Activated CD4-positive, alpha-beta T cell treated with anti-CD3 and anti-CD28 coated beads for 36 hours (primary cell): ENCODE measurements at places on chromosomes 4 and X. TPM values are rescaled to one million over a fixed set of nuclear protein-coding genes. Genes with fewer than 3 reads are reported as not detected.
A peak's percentile ranks its signal among the peaks of the same experiment; 100 is the strongest.

The DCX gene
- total RNA-seq = not detected

DNA sequence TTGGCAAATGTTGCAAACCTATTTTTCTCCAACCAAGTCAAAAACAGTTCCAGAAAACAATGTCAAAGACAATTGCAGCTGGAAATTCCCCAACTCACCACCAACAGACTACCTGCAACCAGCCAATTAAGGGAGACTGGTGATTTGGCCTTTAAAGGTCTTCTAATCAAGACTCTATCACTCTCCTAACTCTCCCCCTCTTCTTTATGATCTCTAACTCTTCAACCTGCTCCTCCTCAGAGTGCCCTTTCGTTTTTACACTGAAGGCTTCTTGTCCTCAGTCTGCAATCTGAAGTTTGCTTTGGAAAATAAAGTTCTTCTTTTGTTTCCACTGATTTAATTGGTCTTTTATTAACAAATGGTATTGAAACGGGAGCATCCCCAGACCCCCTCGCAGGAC, 203.9 kb downstream of the TECRL start:
- no peak overlapping the region for H3K27ac ChIP-seq
- no peaks in the 10 kb centered on the region for H3K36me3 ChIP-seq
- H3K4me1 ChIP-seq = no peaks in the 10 kb centered on the region
- no peak for DNase-seq

DNA sequence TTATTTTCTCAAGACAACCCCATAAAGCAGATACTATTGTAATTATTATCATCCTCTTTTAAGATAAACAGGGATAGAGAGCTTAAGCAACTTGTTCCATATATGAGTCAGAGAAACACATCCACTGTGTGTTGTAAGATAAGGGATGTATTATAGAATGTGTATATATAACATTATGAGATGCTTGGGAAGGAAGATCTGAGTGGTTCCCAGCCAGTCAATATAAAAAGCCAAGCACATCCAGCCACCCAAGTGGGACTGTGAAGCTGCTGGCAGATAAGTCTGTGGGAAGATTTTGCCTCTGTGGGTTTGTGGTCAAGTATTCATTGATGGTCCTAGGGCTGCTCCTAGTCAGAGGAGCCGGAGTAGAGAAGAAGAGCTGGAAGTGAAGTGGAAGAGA, 16.5 kb upstream of the BMPR1B start:
- no peaks in the 10 kb centered on the region for H3K36me3 ChIP-seq
- no peak overlapping the region for H3K27ac ChIP-seq
- no peaks in the 10 kb centered on the region for H3K4me1 ChIP-seq
- H3K4me3 ChIP-seq = no peak overlapping the region
- DNase-seq = no peak
- peaks cover 6% of the 10 kb centered on the region for H3K27me3 ChIP-seq

DNA sequence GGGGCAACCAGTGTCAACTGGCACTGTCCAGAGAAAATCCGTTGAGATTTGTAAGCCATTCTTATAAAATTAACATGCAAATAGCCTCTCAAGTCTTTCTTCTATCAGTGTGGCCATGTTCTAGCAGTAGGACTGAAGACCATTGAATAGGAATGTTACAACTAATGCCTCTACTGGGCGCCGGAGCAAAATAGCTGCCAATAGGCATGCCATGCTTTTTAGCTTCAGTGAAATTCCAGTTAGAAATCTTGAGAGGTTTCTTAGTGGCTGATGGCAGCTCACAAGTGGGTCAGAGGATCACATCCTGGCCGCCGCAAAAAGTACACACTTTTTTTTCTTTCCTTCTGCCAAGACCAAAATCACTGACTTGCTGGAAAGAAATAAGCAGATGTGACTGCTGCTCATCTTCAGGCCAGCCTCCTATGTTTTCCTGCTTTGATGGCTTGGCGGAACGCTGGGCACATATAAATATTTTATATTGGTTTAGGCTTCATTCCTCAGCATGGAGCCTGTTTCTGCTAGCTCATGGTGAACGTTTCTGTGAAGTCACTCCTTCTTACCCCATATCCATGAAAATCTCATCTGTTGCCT, 293.1 kb downstream of the TENM3 start:
- H3K27ac ChIP-seq = no peak overlapping the region
- no peaks in the 10 kb centered on the region for H3K4me1 ChIP-seq
- no peak for DNase-seq
- H3K36me3 ChIP-seq = no peaks in the 10 kb centered on the region

The GPAT3 gene
- total RNA-seq = 1.3 TPM

The AGTR2 gene
- total RNA-seq = not detected

The ADH1B gene
- total RNA-seq = not detected

The SPANXA1 gene
- total RNA-seq = not detected

DNA sequence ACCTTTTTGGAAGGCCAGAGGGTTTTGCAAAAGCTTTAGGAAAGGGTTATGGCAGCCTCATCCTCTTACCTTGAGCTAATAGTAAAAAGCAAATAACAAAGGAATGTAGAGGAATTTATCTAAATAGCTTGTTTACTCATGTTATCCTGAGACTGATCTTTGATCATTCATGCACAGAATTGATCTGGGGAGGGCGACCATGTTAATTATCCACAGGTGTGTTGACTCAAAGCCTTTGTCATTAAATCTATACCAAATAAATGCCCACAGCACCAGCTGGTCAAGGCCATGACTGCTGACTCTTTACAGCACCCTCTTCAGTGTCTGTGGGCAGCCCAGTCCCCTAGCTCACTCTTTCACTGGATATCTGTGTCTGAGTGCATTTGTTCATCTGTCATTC, 22.8 kb upstream of the DCLK2 start:
- no peak overlapping the region for H3K4me3 ChIP-seq
- peaks cover 8% of the 10 kb centered on the region for H3K27me3 ChIP-seq
- H3K27ac ChIP-seq = no peak overlapping the region
- no peak for DNase-seq
- no peaks in the 10 kb centered on the region for H3K36me3 ChIP-seq

The PAGE5 gene
- not detected for total RNA-seq

The SMIM31 gene
- not detected for total RNA-seq

GRCh38 chr4:64001229-64001898, 407.9 kb downstream of the TECRL start:
- no peak for DNase-seq
- H3K27me3 ChIP-seq = no peaks in the 10 kb centered on the region
- H3K36me3 ChIP-seq = no peaks in the 10 kb centered on the region
- no peak overlapping the region for H3K4me3 ChIP-seq
- no peak overlapping the region for H3K27ac ChIP-seq
- no peaks in the 10 kb centered on the region for H3K4me1 ChIP-seq

DNA sequence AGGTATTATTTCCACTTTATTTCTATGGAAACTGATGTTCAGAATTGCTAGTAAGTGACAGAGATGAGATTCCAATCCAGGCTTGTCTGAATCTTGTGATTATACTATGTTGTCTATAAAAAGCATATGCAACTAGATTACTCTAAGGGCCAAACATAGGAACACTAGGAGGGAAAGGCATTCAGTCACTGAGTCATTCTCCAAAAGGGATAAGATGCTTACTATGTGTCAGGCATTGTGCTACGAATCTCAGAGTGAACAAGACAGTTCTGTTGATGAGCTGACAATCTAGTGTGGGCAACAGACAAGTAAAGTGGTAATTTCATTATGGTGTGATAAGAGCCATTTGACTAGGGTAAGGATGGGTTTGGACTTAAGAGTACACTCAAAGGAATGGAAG, 77.2 kb downstream of the RASL11B start:
- peaks cover 13% of the 10 kb centered on the region for H3K36me3 ChIP-seq
- H3K27ac ChIP-seq = no peak overlapping the region
- DNase-seq = no peak
- no peak overlapping the region for H3K4me3 ChIP-seq
- H3K27me3 ChIP-seq = no peaks in the 10 kb centered on the region
- no peaks in the 10 kb centered on the region for H3K4me1 ChIP-seq

DNA sequence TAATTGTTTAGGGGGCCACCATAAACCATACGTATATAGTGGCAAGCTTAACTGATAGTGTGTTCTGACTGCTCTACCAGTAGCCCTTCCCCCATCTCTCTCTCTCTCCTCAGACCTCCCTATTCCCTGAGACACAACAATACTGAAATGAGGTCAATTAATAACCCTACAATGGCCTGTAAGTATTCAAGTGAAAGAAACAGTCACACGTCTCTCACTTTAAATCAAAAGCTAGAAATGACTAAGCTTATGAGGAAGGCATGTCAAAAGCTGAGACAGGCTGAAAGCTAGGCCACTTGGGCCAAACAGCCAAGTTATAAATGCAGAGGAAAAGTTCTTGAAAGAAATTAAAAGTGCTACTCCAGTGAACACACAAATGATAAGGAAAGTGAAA, 78.0 kb downstream of the PRDM5 start:
- H3K36me3 ChIP-seq = no peaks in the 10 kb centered on the region
- peaks cover 3% of the 10 kb centered on the region for H3K27me3 ChIP-seq
- peak; percentile 22 for DNase-seq
- H3K4me3 ChIP-seq = no peak overlapping the region
- H3K27ac ChIP-seq = no peak overlapping the region

DNA sequence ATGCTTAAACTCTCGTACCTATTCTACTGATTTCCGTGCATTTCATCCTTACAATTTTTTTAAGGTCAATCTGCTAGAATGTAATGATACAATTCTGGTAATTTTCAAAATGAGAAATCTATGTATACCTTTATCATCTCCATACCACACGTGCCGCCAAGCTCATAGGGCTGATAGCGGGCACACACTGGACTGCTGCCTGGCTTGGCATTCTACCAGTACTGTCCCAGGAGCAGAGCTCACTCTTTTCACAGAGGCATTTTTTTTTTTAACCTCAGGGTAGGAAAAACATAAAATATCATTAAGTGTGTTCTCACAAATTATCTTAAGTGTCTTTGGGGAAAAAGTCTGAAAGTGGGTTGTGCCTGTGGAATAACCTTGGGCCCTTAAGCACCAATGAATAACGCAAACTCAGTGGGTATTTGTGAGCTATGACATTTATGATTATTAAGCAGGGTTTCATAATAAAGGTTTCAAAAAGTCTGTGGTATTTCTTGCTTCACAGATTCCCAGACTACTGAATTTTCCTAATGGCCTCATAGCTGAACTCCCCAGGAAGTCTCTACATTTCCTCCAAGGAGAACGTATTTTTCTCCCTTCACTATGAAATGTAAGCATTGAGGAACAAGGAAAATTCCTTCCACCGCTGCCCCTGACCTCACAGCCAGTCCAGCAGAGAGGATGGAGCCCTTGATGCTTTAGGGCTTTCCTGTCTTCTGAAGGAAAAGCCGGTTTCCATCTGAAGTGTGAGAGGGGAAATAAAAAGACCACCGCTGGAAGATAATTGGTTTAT, 125.2 kb downstream of the ELOVL6 start:
- peaks cover 6% of the 10 kb centered on the region for H3K4me1 ChIP-seq
- no peaks in the 10 kb centered on the region for H3K27me3 ChIP-seq
- no peak for DNase-seq
- peaks cover 5% of the 10 kb centered on the region for H3K36me3 ChIP-seq
- no peak overlapping the region for H3K27ac ChIP-seq

DNA sequence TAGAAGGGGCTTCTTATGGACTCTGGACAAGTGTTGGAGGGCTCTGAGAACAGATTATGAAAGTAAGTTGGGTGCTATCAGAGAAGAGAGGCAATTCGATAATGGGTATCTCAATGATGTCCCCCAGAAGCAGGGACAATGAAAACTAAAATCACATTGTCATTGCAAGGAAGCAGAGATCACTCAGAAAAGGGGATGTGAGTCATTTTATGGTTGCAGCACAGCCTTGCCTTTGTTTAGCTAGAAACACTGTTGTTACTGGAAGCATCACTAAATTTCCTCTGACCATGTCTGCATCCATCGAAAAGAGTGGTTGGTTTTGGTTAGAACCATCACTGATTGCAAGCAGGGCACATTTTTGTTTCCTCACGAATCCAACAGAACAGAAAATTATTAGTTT, 246.8 kb upstream of the NWD2 start:
- H3K36me3 ChIP-seq = no peaks in the 10 kb centered on the region
- peaks cover 1% of the 10 kb centered on the region for H3K27me3 ChIP-seq
- no peak for DNase-seq
- no peak overlapping the region for H3K27ac ChIP-seq
- H3K4me1 ChIP-seq = no peaks in the 10 kb centered on the region

GRCh38 chr4:94165256-94165655, 42.4 kb upstream of the SMARCAD1 start:
- no peak overlapping the region for H3K4me3 ChIP-seq
- H3K27ac ChIP-seq = no peak overlapping the region
- H3K4me1 ChIP-seq = peaks cover 2% of the 10 kb centered on the region
- no peak for DNase-seq
- no peaks in the 10 kb centered on the region for H3K36me3 ChIP-seq

The FRG2 gene
- not detected for total RNA-seq

DNA sequence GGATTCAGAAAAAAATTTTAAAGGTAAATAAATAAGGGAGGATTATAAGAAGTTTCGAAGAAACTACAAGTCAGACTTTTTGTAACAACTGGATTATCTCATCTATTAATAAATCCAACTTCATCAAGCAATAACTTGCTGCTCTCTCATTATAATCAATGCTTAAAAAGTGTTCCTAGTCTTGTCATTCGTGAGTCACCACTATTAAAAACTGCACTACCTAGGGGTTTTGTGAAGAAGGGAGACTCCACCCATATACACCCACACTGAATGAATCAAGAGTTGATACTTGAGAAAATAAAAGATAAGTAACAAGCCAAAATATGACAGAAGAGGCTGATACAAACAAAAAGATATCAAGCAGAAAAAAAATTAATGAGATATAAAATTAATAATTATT, 360.5 kb downstream of the ZNF674 start:
- no peaks in the 10 kb centered on the region for H3K27me3 ChIP-seq
- peaks cover 3% of the 10 kb centered on the region for H3K4me1 ChIP-seq
- H3K36me3 ChIP-seq = no peaks in the 10 kb centered on the region
- no peak overlapping the region for H3K27ac ChIP-seq

- H3K27ac ChIP-seq = peak overlapping the region; percentile 19
- no peaks in the 10 kb centered on the region for H3K27me3 ChIP-seq
- H3K4me3 ChIP-seq = no peak overlapping the region
- H3K36me3 ChIP-seq = peaks cover 20% of the 10 kb centered on the region
- H3K4me1 ChIP-seq = peaks cover 35% of the 10 kb centered on the region
Observed at GRCh38 chrX:7059214-7059838, 88.2 kb upstream of the STS start.

GRCh38 chrX:2664502-2664901, 26.6 kb upstream of the CD99 start:
- DNase-seq = peak; percentile 23
- H3K4me3 ChIP-seq = no peak overlapping the region

GRCh38 chr4:10584042-10584441, 100.5 kb downstream of the CLNK start:
- no peak overlapping the region for H3K27ac ChIP-seq
- no peak overlapping the region for H3K4me3 ChIP-seq
- H3K36me3 ChIP-seq = no peaks in the 10 kb centered on the region
- H3K27me3 ChIP-seq = no peaks in the 10 kb centered on the region
- DNase-seq = no peak

The PRRG3 gene
- total RNA-seq = not detected

The CXCL3 gene
- total RNA-seq = not detected

The MBNL3 gene
- 19.3 TPM for total RNA-seq

- peaks cover 18% of the 10 kb centered on the region for H3K27me3 ChIP-seq
- no peaks in the 10 kb centered on the region for H3K4me1 ChIP-seq
- no peaks in the 10 kb centered on the region for H3K36me3 ChIP-seq
- H3K4me3 ChIP-seq = no peak overlapping the region
Observed at GRCh38 chr4:55082756-55083155, 42.6 kb downstream of the KDR start.

- no peaks in the 10 kb centered on the region for H3K36me3 ChIP-seq
- H3K4me3 ChIP-seq = no peak overlapping the region
- H3K4me1 ChIP-seq = no peaks in the 10 kb centered on the region
- peak; percentile 7 for DNase-seq
Observed at GRCh38 chrX:13341491-13342101, 21.7 kb upstream of the ATXN3L start.

The UGT2B15 gene
- total RNA-seq = not detected

- no peaks in the 10 kb centered on the region for H3K4me1 ChIP-seq
- no peak for DNase-seq
- H3K27me3 ChIP-seq = no peaks in the 10 kb centered on the region
- no peak overlapping the region for H3K4me3 ChIP-seq
Observed at GRCh38 chrX:154602766-154603437, 16.2 kb downstream of the CTAG1B start.
